Mucosa of descending colon (tissue), 3 donors: ENCODE measurements at places on chromosomes 2 and 18. TPM values are rescaled to one million over a fixed set of nuclear protein-coding genes. Genes with fewer than 3 reads are reported as not detected.

DNA sequence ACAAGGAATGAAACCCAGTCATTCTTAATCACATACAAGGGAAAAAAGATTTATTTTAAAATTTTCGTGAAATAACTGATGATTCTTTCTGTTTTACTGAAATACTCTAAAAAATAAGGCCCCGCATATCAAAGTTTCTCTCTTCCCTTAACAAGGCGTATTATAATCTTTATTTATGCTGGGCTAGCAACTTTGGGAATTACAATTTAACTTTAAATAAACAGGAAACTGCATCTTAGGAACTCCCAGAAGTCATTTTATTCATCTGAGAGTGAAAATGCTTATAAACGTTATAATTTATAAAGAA, 166.7 kb downstream of the TCF4 start:
- no peak for DNase-seq

- no peak for DNase-seq
Measured at GRCh38 chr18:29164020-29164706, 987.2 kb upstream of the CDH2 start.

DNA sequence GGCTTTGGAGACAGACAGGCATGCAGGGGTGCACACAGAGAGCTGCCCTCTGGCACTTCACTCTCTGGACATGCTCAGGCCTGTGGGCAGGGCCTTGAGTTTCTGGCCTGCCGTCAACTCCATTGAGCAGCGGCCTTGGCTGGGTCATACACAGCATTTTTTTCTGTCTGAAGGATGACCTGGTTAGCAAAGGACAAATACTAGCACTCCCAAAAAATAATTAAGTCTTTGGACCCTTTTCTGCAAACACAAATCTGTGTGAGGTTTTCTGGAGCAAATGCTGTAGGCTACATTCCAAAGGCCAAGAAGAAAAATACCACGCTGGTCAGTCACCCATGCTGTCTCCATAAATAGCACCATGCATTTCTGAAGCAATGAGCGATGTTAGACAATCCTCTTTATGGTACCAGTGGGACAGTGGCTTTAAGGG, 124.7 kb upstream of the CTAGE1 start:
- no peak for DNase-seq

GRCh38 chr2:26355038-26355995, 8.7 kb upstream of the ADGRF3 start:
- no peak for DNase-seq

DNA sequence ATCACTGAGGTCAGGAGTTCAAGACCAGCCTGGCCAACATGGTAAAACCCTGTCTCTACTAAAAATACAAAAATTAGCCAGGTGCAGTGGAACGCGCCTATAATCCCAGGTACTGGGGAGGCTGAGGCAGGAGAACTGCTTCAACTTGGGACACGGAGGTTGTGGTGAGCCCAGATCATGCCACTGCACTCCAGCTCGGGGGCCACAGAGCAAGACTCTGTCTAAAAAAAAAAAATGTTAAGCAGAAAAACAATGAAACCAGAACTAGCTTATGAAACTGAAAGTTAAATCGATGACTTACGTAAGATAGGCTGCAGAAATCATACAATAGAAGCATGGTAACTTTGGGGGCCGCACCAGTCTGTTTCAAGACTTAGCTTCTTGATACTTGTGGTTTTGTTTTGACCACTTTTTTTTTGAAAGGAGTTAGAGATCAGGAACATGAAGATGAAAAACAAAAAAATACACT, 6.2 kb upstream of the GPR155 start:
- peak; percentile 35 for DNase-seq

DNA sequence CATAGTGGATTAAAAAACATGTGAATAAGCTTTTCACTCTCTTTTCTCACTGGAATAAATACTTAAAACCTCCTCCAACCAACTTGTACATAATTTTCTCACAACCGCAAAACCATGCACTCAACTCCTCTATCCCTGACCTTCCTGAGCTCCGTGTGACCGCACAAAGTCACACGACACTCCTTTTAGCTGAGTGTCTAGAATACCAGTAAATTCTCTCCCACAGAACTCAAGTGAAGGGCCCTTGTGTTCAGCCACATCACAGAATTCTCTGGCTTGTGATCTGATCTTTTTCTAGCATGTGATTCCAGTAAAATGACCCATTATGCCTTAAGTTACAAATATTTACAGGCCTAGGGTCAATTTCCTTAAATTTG, 91.2 kb upstream of the ARL4C start:
- no peak for DNase-seq

GRCh38 chr2:119464981-119465380, 33.3 kb downstream of the TMEM37 start:
- no peak for DNase-seq

- DNase-seq, result no peak
Measured at GRCh38 chr2:146917431-146918042, 927.3 kb upstream of the ACVR2A start.

The CTNNA2 gene
- 1.1 TPM for total RNA-seq

The HAAO gene
- 38.4 TPM for total RNA-seq

The CCDC74A gene
- 3.7 TPM for total RNA-seq

The GCG gene
- 43.9 TPM for total RNA-seq

The RIOK3 gene
- 96.3 TPM for total RNA-seq

The HOXD1 gene
- 5.9 TPM for total RNA-seq
